8988T (cell line): ENCODE measurements at places on chromosomes 4 and X.

- DNase-seq = no peak
Measured at GRCh38 chr4:176150704-176151103, 44.7 kb downstream of the SPATA4 start.

- peak; percentile 42 for DNase-seq
Measured at GRCh38 chr4:140152013-140152703, 1.8 kb downstream of the MAML3 start.

GRCh38 chr4:7458477-7458876 is 23.7 kb upstream of the PSAPL1 start:
- no peak for DNase-seq

- no peak for DNase-seq
Measured at GRCh38 chrX:27008486-27008885, 454.7 kb downstream of the PPP4R3C start.

DNA sequence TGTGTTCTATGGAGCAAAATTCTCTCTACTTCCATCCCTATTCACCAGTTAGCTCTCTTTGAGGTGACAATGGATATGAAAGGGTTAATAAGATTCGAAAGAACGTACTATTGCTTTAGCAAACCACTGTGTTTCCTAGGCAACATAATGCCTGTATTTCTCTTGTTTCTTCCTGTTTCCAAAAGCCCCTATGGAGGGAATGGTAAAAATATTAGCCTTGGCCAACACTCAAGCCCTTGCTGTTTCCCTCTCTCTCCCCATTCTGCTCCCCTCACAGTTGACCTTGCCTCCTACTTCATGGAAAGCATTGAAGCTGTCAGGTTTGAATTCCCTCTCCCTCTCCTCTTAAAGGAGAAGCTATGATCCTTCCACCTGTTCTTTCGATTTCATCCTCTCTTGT is 9.6 kb upstream of the PGRMC1 start:
- no peak for DNase-seq

DNA sequence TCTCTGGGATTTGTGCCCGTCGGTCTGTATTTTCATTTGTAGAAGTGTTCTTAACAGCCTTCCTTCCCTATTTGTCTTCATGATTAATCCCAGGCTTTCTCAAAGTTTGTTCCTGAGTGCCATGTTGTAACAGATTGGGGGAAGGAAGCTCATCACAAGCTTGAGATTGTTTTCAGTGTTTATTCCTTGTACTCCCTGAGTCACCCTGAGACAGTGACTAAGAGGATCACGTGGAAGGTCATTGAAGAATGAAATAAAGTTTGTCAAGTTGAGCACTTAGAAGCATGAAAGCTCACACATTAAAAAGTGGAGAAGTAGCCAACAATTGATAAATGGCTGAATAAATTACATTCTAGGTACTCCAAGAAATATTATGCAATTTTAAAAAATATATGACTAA is 153.5 kb upstream of the FAM241A start:
- no peak for DNase-seq

GRCh38 chr4:15754323-15754722 is 23.8 kb upstream of the CD38 start:
- no peak for DNase-seq

- no peak for DNase-seq
Measured at GRCh38 chr4:101205916-101206315, 141.4 kb downstream of the PPP3CA start.

GRCh38 chr4:169346840-169347239 is 76.1 kb upstream of the SH3RF1 start:
- DNase-seq = no peak

- DNase-seq = no peak
Measured at GRCh38 chrX:53195401-53195800, 29.6 kb downstream of the KDM5C start.

DNA sequence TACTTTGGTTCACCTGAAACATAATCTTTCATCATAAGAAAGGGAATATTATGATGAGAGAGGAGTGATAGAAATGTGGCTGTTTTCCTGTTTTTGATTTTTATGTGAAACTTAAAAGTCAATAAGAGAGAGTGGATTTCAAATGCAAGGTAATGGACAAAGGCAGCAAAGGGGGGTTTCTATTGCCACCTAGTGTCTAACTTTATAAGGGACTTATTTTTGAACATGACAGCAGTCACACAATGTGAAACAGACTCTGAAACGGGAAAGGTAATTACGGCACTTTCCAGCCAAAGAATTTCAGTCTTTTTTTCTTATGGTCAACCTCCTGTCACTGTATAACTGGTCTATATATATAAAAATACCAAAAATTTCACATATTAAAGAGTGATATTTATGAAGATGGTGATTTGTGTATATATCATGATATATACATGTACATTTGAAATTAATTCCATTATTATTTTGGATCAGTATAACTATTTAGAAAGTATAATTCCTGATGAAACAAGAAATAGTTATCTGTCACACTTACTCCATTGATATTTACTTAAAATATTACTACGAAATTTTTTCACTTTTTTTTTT is 127.1 kb downstream of the FBXO8 start:
- no peak for DNase-seq

GRCh38 chrX:133947996-133948395 is 37.4 kb downstream of the GPC3 start:
- no peak for DNase-seq
